ENCODE measurements at places on chromosomes 2 and 18.

DNA sequence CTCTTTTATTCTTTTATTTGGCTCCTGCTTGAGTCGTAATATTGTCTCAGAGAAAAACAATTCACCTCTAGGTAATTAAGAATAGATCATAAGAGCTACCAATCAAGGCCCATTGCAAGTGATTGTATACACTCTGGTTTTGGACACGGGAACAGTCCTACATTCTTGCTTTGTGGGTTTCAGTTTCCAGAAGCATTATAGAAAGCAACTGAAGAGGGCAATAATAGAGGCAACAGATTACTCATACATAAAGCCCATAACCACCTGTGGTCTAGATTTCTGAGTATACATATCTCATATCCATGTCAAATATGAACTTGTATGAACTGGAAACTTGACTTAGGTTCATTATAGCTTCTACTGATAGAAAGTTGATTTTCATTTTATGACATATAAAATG is 65.4 kb downstream of the DIS3L2 start:
- DNase-seq: no peak

- DNase-seq: no peak
These were observed 24.4 kb upstream of the TRPM8 start for GRCh38 chr2:233892793-233893192.

DNA sequence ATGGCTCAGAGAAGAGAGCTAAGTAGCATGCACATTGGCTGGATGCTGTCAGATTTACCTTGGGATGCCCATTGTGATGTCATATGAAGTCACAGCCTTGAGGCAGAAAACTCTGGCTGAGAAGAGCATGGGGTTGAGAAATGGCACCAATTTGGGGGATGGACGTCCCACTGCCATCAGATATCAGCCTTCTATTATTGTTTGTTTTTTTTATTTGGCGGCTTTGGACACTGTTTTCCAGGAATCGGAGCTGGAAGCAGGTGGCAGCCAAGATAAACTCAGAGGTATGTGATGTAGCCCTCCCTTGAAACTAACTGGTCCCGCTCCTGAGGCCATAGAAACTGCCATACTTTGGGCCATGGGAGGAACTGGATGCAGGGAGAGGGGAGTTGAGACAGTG is 40.6 kb downstream of the GCKR start:
- no peak for DNase-seq

DNA sequence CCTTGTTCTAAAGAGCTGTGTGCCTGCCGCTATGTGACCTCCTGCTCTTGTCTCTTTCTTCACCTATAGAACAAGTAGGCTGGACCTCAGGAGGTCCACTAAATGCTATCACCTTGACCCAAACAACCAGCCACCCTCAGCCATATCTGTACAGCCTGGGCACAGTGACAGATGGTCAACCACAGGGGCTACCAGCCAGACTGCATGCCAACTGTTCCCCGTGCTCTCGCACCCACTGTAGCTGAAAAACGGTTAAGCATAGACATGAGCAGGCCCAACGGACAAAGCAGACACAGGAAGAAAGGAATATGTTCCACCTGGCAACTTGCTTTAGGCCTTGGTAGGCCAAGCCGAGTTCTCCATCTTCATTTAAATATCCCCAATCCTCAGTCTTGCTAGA is 43.2 kb upstream of the ACAA2 start:
- no peak for DNase-seq

DNA sequence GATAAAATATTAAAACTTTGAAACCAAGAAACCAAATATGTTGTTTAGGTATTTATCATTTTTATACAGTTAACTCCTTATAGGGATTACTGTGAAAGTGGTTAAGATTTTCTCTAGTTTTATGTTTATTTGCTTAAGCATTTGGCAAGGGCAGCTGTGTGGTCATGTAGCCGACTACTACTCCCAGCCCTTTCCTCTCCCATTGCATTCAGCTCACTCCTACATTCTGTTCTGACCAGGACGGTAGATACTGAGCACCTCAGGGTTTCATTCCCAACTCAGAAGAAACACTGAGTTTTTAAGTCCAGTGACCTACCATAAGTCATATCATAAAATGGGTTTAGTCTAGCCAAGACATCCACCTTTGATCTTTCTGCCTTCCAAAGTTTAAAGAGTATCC is 19.8 kb downstream of the FZD5 start:
- DNase-seq: no peak

- DNase-seq: no peak
These were observed 53.0 kb downstream of the ACKR3 start for GRCh38 chr2:236622660-236623059.

GRCh38 chr2:23423062-23423872 is 38.3 kb downstream of the KLHL29 start:
- DNase-seq: no peak

- no peak for DNase-seq
These were observed 827.7 kb downstream of the SOCS6 start for GRCh38 chr18:71116535-71116934.

GRCh38 chr2:42281416-42282081 is 79.5 kb downstream of the COX7A2L start:
- no peak for DNase-seq

DNA sequence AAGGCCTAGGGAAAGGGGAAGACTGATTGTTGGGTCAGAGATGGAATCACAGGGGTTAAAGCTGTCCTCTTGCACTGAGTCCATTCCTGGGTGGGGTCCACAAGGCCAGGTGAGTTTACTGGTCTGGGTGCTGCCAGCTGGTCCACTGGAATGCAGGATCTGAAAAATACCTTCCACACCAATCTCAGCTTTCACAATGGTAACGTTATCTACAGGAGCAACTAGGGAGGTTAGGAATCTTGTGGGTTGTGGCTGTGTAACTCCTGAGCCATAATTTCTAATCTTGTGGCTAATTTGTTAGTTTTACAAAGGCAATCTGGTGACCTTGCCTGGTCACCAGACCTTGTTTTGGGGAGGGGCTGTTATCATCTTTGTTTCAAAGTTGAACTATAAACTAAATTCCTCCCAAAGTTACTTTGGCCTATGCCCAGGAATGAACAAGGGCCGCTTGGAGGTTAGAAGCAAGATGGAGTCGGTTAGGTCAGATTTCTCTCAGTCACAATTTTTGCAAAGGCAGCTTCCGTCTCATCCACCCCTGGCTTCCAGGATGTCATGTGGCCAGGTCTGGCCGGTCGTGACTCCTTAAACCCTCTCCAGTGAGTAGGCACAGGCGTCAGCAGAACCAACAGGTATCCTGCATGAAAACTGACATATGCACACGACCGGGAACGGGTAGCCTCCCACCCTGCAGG is 123.3 kb upstream of the SH3BP4 start:
- DNase-seq: no peak

DNA sequence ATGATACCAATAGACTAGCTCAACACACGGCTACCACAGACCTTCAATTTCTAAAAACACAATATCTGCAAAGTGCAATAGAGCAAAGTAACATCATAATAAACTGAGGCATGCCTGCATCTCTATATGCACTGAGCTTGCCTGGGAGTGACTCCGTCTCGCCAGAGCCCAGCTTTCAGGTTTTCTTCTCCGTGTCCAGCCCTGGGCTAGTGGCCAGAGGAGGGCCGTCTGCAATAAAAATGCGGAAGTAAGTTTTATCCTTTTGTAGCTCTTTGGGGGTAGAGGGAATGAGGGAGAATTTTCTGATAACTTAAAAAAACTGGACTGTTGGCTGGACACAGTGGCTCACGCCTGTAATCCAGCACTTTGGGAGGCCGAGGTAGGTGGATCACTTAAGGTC is 41.0 kb upstream of the GPR17 start:
- no peak for DNase-seq

DNA sequence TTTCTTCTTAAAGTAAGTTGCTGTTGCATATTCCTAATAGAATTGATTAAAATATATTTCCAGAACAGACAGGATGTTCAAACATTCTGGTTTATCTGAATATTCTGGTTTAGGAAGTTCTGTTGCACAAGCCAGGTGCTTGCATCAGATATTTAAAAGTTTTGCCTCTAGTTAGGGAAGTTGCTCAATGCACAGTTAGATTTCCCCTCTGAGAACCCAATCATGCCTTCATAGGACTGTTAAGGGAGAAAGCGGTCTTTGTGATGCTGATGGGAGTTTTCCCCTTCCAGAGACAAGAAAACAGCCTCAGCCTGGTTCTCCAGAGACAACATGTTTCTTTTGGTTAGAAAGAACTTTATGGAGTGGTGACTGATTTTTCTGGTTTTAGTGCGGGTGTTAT is 65.6 kb upstream of the REV1 start:
- no peak for DNase-seq

DNA sequence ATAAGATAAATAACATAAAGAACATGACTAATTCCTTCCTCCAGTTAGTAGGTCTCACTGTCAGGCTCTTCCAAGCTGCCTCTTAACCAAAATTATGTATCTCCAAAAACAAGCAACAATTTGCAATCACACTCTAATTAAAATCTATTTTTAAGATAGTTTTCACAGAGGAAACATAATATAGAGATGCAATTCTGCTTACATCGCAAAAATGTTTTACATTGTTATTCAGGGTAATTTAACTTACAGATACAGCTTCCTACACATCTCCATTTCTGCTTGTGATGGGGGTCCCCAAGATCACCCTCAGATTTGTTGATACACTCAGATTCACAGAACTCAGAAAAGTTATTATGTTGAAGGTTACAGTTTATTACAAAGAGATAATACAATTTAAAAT is 115.5 kb downstream of the DSC3 start:
- no peak for DNase-seq

DNA sequence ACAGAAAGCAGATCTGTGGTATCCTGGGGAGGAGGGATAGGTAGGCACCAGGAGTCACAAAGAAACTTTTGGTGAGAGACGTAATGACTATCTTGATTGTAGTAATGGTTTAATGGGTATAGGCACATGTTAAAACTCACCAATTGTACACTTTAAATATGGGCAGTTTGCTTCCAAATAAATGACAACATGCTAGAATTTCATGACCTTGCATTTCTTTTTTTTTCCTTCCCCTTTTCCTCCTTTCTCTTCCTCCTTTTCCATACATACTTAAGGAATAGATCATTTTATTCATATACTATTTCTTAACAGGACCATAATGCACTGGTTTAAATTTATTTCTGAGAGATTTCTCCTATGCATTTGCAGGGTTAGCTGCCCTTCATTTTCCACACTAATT is 341.8 kb downstream of the TMEM182 start:
- no peak for DNase-seq

DNA sequence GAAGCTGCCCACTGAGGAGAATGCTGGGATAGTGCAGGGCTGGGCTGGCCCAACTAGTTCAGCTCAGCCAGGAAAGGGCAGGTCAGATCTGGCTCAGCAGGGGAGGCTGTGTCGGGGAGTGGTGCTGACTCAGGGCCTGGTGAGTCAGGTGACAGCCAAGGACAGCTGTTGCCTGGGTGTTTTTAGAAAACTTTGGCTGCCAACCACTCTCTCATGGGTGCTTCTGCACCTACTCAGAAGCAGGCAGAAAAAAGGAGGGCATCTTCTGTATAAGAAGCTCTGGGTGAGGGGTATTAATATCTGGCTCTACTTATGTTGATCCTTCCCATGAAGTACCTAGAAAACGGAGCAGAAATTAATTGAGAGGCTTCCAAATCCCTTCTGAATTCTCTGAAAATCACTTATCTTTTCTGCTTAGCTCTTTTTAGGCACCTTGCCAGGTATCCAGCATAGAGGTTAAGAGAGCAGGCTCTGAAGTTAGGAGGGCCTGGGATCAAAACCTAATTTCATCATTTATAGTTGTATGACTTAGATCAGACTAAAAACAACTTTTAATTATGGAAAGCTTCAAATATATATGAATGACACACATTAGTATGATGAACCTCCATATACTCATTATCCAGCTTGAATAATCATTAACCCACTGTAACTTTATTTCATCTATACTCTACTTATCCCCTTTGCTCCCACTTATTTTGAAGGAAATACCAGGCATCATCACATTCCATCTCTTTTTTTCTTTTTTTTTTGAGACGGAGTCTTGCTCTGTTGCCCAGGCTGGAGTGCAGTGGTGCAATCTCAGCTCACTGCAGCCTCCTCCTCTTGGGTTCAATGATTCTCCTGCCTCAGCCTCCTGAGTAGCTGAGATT is 15.5 kb upstream of the RAB10 start:
- DNase-seq: peak; percentile 30

DNA sequence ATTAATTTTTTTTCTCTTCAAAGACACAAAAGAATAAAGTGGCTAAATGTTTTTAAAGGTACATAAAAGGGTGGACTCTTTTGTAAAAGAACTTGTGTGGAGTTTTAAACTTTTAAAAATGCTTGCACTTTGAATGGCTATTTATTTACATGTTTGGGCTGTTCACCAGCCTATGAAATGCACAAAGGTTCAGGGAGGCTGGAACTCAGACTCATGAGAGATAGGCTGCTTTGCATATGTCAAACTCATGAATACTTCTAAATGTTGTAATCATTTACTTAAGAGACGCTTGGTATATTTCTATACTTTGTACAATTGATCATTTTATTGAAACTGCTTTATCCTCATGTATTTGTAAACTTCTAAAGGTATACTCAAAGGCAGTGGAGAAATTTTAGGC is 79.9 kb downstream of the ZEB2 start:
- DNase-seq: no peak

- DNase-seq: no peak
These were observed 19.3 kb downstream of the FEZ2 start for GRCh38 chr2:36578343-36579296.

- no peak for DNase-seq
These were observed 187.6 kb downstream of the ADCYAP1 start for GRCh38 chr18:1092228-1092627.

DNA sequence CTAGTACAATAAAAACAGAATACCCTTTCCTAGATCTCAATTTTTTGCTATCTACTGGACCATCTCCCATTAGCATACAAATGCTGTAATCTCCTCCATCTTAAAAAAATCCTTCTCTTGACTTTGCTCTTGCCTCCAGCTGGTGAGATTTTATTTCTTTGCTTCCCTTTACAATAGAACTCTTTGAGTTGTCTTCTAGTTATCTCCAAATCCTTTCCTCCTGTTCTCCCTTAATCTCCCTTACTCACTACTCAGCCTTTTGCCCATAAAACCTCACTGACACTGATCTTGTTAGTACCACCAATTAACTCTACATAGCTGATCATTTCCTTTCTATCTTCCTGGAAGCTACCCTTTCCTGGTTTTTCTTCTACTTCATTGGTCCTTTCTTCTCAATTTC is 63.5 kb upstream of the FRZB start:
- DNase-seq: no peak

GRCh38 chr18:48800466-48800865 is 150.3 kb downstream of the SMAD7 start:
- DNase-seq: no peak

DNA sequence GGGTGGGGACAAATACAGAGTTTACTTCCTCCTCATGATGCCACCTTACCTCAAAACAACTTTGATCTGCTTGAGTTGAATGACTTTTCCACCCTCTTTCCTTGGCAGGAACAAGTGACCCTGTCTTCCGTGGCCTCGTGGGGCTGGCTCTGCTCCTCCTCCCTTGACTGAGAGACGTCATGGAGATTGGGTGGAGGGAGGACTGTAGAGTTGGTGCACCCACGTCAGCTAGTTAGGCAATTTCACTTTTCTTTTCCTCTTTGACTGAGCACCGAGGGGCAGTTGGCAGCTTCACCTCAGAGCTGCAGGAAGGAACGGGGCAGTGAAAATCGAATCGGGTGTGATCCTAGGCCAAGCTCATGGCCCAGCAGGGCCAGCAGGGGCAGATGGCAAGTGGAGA is at the start of gene SP140:
SP140 (plus strand) TSS at position 251 of the 400 bp plus-strand sequence; CDS start at position 360, 109 bp downstream.
- peak; percentile 70 for DNase-seq

Measured in stimulated activated CD4-positive, alpha-beta T cell treated with anti-CD3 and anti-CD28 coated beads, TNF-alpha, amount 100 ng/mL, for 24 hours (primary cell).